ENCODE measurements at places on chromosomes 11 and 22.
A peak's percentile ranks its signal among the peaks of the same experiment; 100 is the strongest.

DNA sequence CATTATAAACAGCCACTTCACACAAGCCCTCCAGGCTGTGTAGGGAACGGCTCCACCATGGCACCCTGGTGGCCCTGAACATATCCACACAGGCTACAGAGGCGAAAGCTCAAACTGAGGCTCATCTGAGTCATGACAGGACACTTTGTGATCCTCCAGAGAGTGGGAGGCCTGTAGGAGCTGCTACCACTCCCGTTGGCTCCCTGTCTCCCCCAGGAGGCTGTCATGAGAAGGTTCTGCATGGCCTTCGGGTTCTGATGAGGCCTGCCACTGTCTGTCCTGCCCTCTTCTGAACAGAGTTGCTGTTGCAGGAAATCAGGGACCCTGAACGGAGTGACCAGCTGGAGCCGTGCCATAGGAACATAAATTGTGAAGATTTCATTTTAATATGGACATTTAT lies 23.8 kb upstream of the ALDH3B2 start:
- DNase-seq = no peak

- DNase-seq = no peak
Measured at GRCh38 chr11:82529936-82530335, 203.7 kb downstream of the FAM181B start.

DNA sequence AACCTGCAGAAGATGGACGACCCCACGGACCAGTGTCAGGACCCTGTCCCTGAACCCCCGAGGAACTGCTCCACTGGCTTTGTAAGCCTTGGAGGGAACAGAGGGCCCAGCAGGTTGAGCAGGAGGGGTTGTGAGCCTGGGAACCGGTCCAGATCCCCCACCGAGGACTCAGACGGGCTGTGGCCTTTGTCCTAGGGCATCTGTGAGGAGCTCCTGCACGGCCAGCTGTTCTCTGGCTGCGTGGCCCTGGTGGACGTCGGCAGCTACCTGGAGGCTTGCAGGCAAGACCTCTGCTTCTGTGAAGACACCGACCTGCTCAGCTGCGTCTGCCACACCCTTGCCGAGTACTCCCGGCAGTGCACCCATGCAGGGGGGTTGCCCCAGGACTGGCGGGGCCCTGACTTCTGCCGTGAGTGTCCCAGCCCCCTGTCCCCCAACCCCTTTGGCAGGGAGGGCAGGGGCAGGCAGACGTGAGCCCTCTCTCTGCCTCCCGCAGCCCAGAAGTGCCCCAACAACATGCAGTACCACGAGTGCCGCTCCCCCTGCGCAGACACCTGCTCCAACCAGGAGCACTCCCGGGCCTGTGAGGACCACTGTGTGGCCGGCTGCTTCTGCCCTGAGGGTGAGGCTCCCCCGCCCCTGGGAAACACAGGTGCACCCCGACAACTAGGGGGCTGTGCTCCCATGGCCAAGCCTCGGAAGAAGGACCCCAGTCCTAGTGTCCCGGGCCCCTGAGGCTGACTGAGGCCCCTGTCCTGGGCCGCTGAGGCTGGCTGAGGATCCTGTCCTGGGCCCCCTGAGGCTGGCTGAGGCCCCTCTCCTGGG lies 6.4 kb downstream of the MUC5AC start:
- no peak for DNase-seq

DNA sequence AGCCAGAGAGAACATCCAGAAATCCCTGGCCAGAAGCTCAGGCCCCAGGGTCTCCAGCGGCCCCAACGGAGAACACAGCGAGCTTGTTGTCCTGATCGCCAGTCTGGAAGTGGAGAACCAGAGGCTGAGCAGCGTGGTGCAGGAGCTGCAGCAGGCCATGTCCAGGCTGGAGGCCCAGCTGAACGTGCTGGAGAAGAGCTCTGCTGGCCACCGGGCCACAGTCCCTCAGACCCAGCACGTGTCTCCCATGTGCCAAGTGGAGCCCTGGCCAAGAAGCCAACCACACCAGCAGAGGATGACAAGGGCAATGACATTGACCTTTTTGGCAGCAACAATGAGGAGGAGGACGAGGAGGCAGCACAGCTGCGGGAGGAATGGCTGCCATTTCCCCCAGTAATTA lies 20.6 kb upstream of the SCGB1D1 start:
- no peak for DNase-seq

DNA sequence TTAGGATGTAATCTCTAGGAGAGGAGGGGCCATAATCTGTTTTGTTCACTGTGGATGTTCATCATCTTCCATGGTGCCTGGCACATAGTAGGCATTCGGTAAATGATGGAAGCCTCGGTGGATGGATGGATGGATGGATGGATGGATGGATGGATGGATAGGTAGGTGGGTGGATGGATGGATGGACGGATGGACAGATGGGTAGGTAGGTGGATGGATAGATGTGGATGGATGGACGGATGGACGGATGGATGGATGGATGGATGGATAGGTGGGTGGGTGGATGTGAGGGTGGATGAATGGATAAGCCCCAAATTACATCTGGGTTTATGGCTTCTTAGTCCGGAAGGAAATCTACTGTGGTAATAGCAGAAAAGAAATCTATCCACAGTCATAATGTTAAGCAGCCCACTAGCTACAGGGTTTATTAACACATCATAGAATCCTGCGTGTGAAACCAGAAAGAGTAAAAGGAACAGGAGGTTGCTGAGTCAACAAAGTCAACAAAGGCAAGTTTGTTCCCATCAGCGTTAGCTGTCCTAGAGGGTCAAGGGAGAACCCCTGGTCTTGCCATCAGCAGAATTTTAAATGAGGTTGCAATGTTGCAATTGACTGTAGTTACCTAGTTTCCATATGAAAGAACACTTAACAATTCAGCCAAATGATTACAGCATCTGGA lies 82.8 kb downstream of the C11orf91 start:
- DNase-seq = no peak

DNA sequence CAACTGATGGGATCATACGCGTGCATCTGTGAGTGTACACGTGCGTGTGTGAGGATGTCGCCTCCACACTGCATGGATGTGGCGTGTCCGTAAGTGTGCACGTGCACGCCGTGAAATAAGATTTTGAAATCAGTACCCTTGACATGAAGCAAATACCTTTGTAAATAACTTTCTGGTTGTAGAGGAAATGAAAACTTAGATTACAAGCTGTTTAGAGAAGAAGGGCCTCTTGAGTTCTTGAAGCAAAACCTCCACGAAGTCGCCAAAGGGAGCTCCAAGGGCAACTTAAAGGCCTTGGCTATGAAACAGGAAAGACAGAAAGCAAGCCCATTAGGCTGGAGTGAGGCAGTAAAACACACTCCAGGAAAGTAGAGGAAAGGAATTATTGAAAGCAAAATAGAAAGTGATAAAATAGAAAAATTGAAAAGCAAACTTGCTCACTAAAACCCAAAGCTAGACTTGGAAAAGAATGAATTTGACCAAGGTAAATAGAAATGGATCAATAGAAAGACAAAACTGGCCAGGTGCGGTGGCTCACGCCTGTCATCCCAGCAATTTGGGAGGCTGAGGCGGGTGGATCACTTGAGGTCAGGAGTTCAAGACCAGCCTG lies 29.7 kb upstream of the TOLLIP start:
- no peak for DNase-seq

DNA sequence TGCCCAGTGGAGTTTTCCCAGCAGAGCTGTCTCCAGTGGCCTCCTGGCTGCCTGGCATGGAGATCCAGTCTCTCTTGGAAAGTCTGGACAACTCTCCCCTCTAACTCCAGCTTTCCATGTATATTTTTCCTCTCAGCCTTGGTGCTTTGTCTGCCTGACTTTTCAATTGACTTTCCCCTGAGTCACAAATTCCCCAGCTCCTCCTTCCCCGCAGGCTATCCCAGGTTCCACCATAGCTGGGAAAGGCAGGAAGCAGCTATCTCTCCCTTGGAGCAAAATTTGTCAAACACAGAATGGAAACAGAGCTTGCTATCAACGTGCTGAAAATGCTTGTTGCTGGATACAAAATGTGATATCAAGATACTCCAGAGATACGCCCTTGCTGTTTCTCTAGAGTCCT lies 384.8 kb downstream of the TMEM135 start:
- DNase-seq = no peak

GRCh38 chr11:12785901-12786300 lies 111.7 kb downstream of the TEAD1 start:
- no peak for DNase-seq

- no peak for DNase-seq
Measured at GRCh38 chr11:24560324-24560723, 63.5 kb downstream of the LUZP2 start.

GRCh38 chr11:47373876-47374719 lies 4.2 kb downstream of the SPI1 start:
- DNase-seq = peak; percentile 16

DNA sequence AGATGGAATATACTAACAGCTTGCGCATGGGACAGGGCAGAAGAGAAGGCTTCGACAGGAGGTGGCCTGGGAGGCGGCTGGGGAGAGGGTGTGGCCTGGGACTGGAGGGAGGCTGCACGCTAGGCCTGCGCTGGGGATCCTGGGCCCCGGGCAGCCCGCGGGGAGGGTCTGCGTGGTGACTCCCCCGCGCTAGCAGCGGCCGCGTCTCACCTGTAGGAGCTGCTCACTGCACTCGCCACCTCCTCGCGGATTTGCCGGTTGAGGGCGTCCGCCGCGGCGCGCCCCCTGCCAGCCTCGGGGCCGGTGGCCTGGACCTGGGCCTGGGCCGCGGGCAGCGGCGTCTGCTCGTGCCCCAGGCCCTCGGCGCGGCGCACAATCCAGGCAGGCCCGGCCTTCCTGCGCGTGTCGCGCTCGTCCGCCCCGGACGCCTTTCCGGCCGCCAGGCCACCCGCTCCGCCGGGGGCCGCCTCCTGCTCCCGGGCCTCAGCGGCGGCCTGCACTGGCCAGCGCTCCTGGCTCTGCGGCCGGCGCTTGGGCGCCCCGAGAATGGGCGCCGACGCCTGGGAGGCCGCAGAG lies 1.5 kb downstream of the MAP6 start:
- no peak for DNase-seq

- DNase-seq = no peak
Measured at GRCh38 chr11:112744041-112744440, 217.2 kb upstream of the NCAM1 start.

DNA sequence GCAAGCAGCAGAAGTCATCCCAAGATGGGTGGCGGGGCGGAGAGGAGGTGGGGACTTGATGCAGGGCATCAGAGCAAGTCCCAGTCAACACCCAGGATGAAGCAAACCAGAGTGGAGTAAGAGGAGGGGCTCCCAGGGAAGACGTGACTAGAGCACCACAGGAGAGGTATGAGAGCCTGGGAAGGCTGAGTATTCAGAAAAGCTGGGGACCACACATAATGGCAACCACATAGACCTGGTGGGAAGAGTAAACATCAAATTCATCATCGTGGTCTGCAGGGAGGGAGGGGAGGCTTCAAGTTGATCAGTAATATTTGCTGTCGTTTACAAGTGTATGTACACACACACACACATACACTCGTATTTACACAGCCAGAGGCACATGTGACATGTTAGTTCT lies 60.7 kb upstream of the CLTCL1 start:
- no peak for DNase-seq

DNA sequence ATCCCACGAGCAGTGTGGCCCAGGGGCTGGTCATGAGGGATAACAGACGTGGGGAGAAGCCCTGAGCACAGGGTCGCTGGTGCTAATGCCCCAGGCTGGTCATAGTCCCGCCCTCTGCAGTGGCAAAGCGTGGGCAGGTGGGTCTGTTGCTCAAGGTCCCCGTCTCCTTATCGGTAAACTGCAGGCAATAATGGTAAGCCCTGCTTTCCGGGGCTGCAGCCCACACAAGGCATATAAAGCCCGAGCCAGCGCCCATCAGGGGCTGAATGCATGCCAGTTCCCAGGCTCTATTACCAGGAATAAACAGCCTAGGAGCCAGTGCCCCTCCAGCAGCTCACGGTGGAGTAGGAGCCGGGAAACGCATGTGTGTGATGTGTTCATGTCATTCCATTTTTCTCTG lies 261.0 kb downstream of the BRD1 start:
- no peak for DNase-seq

- no peak for DNase-seq
Measured at GRCh38 chr11:7571640-7572000, 57.8 kb downstream of the PPFIBP2 start.

GRCh38 chr11:331358-332060 lies 10.8 kb upstream of the IFITM3 start:
- DNase-seq = no peak

DNA sequence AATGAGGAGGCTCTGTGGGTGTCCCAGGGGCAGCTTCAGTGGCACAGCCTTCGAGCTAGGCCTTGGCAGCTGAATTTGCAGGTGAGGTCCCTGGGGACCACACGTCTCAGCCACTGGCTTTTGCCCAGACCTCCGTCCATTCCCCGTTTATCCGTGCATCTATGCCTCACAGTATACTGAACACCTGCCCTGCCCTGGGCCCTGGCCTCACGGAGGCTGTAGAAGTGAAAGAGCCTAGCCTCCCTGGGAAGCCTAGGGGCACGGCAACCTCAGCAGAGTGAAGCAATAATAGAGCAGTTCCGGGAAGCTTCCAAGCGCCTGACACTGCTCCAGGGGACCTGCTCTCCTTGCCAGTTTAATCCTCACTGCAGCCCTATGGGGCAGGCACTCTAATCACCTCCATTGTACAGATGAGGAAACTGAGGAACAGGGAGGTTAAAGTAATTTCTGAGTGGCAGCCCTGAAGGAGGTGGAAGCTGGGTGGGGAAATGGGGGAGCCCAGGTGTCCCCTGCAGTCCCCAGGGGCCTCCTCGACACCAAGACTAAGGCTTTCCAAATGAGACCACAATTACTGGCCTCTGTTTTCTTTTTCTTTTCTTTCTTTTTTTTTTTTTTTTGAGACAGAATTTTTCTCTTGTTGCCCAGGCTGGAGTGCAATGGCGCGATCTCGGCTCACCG lies 2.7 kb upstream of the NFAM1 start:
- DNase-seq = no peak

DNA sequence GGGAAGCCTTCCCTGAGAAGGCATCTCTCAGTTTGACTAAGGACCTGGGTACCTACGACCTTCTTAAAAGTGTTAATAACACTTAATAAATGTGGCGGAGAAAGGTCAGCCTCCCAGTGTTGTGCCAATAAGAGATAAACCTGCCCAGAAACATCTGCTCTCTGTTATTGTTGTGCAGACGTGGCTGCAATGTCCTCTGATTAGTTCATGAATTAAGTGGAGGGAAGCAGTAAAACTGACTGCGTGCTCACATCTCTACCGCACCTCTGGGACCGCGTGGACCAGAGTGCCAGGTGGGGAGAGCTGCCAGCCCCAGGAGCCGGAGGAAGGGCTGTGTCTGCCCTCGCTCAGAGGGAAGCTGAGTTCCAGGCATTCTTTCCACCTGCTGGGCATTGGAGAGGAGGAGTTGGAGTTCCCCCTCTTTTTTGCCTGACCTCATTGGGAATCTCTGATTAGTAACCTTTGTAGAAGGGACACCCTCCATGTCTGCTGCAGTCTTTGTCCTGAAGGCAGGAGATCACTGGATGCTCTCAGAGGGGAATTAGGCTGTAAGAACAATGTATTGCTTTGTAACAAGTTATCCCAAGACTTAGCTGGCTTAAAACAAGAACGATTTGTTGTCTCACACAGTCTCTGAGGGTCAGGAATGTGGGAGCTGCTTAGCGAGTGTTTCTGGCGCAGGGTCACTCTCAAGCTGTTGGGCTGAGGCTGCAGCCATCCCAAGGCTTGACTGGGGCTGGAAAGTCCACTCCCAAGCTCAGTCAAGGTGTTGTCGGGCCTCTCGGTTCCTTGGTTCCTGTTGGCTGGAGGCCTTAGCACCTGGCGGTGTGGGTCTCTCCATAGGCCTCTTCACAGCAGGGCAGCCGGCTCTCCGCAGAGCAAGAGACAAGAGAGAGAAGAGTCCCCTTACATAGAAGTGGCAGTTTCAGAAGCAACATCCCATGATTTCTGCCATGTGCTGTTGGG lies 247.6 kb upstream of the TBCEL start:
- no peak for DNase-seq

- DNase-seq = no peak
Measured at GRCh38 chr11:23732026-23732425, 764.8 kb upstream of the LUZP2 start.

- no peak for DNase-seq
Measured at GRCh38 chr11:46676436-46677158, 23.8 kb downstream of the ARHGAP1 start.
